ENCODE measurements at places on chromosomes 6 and 20. TPM values are rescaled to one million over a fixed set of nuclear protein-coding genes. Genes with fewer than 3 reads are reported as not detected.

DNA sequence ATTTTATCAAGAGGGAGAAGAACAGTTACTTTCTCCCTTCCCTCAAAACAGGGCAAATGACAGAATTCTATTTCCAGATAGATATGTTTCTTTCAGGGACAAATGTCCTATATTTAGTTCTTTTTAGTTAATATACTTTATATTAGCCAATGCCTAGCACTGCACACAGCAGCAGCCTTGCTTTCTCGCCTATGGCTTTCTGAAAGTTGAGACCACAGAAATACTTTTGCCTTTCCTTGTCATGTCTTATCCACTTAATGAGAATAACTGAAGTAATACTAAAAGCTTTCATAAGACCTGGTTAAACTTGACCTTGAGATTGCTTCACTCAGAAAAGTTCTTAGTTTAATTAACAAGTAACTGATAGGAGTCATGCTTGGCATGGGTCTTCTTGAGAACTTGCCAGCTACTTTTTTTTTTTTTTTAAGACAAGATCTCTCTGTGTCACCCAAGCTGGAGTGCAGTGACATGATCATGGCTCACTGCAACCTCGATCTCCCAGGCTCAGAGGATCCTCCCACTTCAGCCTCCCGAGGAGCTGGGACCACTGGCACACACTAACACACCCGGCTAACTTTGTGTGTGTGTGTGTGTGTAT is 159.3 kb downstream of the CDKAL1 start:
- DNase-seq: no peak

DNA sequence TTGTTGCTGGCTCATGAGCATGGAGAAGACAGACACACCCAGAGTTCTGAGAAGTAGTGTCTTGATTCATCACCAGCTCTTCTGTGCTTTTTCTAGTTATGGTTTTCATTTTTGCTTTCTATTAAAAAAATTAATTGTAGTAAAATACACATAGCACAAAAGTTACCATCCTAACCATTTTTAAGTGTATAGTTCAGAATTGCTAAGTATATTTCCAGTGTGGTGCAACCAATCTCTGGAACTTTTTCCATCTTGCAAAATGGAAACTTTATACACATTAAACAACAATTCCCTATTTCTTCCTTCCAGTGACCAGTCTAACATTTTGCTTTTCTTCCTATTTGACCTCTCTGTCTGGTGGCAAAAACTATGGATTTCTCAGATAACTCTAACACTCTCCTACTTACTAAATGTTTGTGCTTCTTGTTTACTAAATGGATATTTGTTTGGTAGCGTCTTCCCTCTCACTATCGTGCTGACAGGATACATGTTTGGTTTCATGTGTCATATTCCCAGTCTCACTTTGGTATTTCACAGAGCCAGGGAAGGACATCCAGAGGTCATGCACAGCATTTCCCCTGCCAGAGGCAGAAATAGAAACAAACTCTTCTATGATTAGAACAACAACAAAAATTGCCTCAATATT is 40.6 kb downstream of the TXLNB start:
- peak; percentile 53 for DNase-seq

DNA sequence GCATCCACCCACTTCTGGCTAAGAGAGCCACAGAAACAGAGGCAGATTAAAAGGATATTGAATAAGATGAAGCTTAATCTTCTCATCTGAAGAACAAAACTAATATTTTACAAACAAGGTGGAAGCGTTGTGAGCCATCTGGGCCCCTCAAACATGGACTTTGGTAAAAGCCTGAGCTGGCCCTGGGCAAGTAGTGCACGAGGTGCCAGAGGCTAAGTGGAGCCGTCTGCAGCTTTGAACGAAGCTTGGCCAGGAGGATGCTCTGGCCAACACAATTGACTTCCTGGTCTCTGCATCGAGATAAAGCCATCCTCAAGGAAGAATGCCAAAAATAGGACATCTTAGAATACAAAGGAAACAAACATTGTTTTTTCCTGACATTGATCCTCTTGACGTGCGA is 53.2 kb upstream of the PLEKHG1 start:
- no peak for DNase-seq

- DNase-seq: peak; percentile 76
Observed at GRCh38 chr6:1336246-1336843, 24.4 kb downstream of the FOXQ1 start.

- DNase-seq: no peak
Observed at GRCh38 chr6:127907960-127908640, 7.2 kb upstream of the THEMIS start.

- DNase-seq: no peak
Observed at GRCh38 chr20:58088625-58089024, 139.8 kb downstream of the ANKRD60 start.

DNA sequence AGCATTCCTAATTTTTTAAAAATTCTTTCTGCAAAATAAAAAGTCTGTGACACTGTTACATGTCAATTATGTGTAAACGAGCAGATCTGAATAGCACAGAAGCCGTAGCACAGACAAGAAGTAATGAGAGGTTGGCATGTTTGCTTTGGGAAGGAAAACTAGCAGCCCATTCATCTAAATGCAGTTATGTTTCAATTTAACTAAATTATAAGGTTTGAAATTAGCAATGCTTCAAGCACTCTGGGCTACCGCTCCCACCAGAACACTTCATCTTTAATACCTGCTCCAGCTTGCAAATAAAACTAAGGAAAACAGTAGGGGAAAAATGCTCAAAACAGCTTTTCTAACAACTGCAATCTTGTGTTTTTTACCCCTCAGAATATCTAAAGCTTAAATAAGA is 73.9 kb downstream of the PTPRK start:
- DNase-seq: no peak

- DNase-seq: peak; percentile 34
Observed at GRCh38 chr6:135568379-135568778, 70.8 kb upstream of the AHI1 start.

DNA sequence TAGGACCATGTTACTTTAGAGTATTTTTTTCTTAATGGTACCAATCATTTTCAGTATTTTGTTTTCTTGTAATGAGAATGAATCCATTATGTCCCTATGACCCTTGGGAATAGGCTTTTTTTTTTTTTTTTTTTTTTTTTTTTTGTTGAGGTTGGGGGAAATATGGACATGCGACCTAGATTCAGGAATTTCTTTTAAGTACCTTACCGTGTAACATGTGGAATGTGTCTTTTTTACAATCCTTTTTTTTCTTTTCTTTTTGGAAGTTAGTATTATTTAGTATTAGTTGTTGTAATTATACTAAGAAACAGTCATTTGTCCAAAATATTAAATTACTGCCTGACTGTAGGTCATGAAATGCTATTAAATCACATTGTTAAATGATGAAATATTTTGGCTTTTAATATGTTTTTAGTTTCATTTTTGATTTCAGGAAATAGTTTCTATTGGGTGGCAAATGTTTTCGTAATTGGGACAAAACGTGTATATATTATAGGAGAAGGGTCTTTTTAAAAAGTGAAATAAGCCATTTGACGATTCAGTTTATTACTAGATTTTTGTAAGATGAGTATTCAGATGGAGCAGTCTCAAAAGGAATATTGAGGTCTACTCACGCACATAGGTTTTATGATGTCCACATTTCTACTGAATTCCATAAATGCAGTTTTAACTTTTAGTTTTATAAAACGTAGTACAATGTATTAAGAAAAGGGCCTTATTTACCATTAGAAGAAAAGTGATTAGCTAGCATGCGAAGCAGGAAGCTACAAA is 4.9 kb downstream of the ARID1B start:
- no peak for DNase-seq

- no peak for DNase-seq
Observed at GRCh38 chr20:12762725-12763124, 246.0 kb upstream of the SPTLC3 start.

GRCh38 chr6:44470115-44470464 is 82.6 kb downstream of the CDC5L start:
- DNase-seq: peak; percentile 80

DNA sequence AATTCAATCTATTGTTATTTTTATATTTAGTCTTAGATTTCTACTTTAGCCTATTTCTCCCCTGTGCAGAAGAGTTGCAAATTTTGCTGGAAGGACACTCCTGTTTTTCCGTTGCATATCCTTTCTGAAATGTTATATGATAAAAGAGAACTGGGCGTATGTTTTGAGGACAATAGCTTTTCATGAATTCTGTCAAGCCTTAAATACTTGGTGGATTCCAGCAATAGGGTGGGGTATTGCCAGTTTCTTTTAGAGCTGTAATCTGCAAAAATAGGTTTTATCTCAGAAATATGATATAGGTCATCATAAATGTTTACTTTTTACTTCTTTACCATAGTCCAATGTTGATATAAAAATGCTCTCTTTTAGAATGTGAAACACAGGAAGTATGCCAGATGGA is 42.0 kb downstream of the VTA1 start:
- no peak for DNase-seq

DNA sequence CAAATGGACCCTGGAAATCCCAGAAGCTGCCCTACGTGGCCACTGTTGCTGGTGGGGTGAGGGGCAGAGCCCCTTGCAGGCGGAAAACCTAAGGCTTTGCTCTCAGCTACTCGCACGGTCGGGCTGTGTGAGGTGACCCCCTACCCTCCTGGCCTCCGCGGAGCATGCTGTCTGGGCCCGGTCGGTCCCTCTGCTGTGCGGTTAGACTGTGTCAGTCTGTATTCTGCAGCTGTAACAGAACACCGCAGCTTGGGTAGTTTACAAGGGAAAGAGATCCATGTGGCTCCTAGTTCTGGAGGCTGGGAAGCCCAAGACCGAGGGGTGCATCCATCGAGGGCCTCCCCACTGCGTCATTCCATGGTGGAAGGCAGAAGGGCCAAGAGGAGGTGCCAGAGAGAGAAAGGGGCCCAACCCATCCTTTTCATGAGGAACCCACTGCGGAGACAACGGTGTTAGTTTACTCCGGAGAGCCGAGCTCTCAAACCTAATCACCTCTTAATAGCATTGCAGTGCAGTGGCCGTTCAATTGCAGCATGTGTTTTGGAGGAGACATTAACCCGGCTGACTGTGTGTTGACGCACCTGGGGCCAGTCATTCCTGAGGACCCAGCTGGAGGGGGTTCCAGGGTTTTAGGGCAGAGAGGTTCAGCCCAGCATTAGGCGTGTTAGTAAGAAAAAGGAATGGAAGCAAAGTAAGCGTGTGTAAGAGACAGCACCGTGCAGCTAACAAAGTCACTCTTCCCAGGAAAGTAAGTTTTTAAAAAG is 18.3 kb downstream of the COL9A3 start:
- DNase-seq: no peak

DNA sequence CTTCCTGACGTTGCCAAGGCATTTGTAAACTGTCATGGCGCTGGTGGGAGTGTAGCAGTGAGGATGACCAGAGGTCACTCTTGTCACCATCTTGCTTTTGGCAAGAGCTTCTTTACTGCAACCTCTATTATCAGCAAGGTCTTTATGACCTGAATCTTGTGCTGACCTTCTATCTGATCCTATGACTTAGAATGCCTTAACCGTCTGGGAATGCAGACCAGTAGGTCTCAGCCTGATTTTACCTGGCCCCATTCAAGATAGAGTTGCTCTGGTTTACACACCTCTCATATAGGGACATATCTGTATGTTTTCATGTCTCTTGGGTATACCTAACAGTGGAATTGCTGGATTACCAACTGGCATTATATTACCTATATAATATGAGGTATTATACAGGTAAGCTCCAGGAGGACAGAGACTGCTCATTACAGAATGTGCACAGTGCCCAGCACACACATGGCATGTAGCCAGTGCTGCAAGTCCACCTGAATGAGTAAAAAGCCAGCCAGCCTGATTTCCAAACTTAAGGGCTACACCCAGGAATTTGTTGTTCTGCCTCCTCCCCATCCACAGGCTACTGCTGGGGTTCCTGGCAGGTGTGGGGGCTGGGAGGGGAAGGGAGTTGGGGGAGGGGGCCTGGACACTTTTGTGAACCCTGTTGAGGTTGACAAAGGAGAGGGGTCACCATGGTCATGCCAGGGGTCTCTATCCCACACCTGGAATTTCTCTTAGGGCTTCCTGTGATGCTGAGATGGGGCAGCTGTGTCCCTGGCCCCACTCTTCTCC is 35.2 kb upstream of the BLCAP start:
- no peak for DNase-seq

- no peak for DNase-seq
Observed at GRCh38 chr6:15408758-15409157, 162.9 kb downstream of the JARID2 start.

GRCh38 chr20:39853050-39853449 is 836.0 kb downstream of the MAFB start:
- DNase-seq: no peak

- DNase-seq: peak; percentile 68
Observed at GRCh38 chr6:151847064-151847463, 39.6 kb downstream of the ESR1 start.

DNA sequence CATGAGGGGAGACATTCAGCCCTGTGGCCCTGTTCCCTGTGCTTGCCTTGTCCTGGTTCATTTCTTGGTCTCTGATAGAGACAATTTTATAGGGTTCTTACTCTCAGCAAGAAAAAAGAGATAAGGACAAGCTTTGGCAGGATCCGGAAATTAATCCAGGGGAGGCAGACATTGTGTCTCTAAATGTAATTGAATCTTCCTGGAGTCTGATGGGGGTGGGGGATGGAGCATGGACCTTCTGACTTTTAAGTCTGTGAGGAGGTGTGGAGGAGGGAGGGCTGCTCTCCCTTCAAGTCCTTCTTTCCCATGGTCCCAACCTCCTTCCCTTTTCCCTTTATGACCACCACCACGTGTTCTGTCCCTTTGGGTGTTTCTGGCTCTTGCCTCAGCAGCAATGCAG is 512.7 kb downstream of the DHX35 start:
- DNase-seq: no peak

GRCh38 chr6:139470997-139471396 is 96.5 kb upstream of the CITED2 start:
- no peak for DNase-seq

- no peak for DNase-seq
Observed at GRCh38 chr6:107496892-107497684, 7.2 kb downstream of the SOBP start.

DNA sequence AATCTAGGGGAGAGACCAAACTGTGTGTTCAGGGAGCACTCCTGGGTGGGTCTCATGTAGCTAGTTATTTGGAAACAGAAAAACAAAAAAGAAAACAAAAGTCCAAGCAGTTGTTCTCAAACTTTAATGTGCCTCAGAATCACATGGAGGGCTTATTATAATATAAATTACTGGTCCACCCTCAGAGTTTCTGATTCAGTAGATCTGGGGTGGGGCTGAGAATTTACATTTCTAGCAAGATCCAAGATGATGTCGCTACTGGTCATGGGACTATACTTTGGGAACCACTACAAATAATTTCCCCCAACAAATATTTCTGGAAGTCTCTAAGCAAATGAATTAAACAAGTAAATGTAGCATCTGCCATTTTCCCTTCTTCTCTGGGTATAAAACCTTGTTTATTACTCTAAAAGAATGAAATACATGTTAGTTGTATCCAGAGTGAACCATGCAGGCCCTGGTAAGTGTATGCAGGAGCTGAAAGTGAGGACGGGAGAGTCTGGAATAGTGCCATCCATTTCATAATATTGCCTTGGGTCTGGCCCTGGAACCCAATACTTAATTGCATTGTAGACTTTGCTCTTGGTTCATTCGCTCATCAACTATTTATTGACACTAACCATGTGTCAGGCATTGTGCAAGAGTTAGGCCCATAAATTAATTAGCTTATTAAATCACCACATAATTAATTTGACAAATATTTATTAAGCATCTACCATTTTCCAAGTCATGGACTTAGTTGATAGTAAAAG is 490.8 kb downstream of the EPM2A start:
- peak; percentile 16 for DNase-seq

The PBOV1 gene
- total RNA-seq: not detected

The PTPRT gene
- total RNA-seq: 4.0 TPM

The KIFC1 gene
- not detected for total RNA-seq

The SCUBE3 gene
- not detected for total RNA-seq

The SPATA2 gene
- 8.8 TPM for total RNA-seq

The FRK gene
- total RNA-seq: 10.7 TPM

The CST2 gene
- not detected for total RNA-seq

The RAET1L gene
- not detected for total RNA-seq

The RIOK1 gene
- 105 TPM for total RNA-seq

The SIRPB1 gene
- 14.0 TPM for total RNA-seq

Measured in stomach (tissue), 19 donors.